ENCODE measurements at places on chromosomes 11 and 22.

GRCh38 chr11:128598096-128598495 lies 10.7 kb upstream of the ETS1 start:
- DNase-seq, result no peak

GRCh38 chr11:120330045-120330444 lies 4.9 kb downstream of the TLCD5 start:
- no peak for DNase-seq

GRCh38 chr22:37497062-37497599 lies 10.9 kb upstream of the MFNG start:
- no peak for DNase-seq

GRCh38 chr11:69372589-69373250 lies 78.8 kb downstream of the MYEOV start:
- no peak for DNase-seq

DNA sequence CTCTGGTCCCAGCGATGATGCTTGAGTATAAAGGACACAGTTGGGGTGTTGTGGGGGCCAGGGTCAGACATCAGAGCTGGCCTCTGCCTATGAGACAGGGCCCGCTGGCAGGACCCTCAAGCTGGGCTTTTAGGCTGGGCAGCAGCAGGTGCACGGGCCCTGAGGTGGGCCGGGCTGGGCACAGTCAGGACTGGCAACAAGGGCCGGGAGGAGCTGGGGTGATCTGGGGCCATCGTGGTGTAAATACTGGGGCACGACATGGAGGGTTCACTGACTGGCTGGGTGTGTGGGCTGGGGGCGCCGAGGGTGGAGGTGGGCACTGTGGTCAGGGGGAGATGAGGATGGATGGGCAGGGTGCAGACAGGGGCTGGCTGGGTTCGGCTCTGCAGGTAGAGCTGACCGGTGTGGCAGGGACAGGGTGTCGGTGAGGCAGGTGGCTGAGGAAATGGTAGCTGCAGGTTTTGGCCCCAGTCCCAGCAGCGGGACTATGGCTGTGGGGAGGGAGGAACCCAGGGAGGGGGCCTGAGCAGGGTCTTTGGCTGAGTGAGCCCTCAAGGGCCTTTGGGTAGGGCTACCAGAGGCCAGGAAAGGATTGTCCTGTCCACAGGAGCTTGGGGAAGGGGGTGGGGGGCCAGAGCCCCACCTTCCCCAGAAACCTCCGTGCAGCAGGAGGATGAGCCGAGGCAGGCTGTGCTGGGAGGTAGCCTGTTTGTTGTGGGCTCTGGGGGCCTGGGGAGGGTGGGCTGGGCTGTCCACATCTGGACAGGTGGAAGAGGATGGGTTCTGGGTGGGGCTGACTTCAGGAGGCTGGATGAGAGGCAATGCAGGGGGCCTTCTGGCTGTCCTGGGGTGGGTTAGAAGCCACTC lies 81.4 kb downstream of the KCNQ1 start:
- DNase-seq, result no peak
